ENCODE measurements at places on chromosomes 3 and 15.
A peak's percentile ranks its signal among the peaks of the same experiment; 100 is the strongest.

DNA sequence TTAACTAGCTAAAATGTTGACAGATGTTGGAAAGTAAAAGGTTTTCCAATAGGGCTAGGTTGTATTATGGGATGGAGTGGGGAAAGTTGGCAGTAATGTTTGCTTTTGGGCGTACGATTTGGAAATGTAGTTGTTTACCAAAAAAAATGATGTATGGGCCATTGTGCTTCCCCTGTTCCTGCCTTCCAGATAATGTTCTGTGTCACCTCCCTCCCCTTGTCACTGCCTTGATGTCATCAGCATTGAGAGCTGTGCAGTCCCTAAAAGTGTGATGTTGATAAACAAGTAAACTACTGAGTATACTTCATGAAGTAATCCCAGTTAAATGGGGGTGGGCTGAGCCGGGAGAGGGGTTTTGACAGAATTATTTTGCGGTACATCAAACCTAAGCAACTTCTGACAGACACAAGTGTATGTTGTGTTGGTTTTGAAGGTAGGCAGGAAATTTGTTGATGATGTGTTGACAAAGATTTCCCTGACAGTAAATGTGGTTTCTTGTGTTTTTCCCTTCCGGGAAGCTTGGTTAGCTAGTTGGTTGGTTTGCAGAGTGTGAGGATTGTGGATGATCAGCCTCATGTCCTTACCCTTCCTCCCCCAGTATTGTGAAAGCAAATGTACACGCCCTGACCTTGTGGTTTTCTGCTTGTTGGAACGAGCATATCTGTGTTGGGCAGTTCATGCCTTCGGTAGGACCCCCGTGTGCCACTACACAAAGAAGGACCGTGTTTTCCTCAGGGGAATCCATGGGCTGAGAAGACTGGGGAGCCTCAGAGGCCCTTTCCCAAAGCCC is 87.3 kb downstream of the PGPEP1L start:
- no peak for DNase-seq

GRCh38 chr3:4426261-4426781 is 40.7 kb downstream of the SUMF1 start:
- no peak for DNase-seq

DNA sequence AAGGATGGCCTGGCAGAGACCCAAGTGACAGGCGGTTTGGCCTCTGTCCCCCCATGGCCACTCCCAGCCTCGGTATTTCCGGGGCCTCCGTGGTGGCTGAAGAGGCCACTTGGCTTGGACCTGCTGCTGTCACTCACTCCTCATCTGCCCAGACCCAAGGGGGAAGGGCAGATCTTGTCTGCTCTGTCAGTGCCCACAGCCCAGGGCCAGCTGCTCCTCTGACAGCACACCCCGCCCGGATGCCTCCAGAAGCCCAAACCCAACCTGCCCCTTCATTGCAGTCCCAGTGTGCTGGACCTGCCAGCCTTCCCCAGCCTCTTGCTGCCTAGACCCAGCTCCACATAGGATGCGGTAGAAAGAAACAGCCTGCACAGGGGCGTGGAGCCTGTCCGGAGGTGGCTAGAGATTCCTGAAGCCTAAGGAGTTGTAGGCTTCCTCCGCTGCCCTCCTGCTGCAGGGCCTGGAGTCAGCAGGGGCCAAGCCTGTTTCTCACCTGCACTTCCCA is 52.0 kb downstream of the MAGEF1 start:
- no peak for DNase-seq

- DNase-seq, result no peak
These were observed 25.7 kb upstream of the ROBO2 start for GRCh38 chr3:77014226-77014625.

DNA sequence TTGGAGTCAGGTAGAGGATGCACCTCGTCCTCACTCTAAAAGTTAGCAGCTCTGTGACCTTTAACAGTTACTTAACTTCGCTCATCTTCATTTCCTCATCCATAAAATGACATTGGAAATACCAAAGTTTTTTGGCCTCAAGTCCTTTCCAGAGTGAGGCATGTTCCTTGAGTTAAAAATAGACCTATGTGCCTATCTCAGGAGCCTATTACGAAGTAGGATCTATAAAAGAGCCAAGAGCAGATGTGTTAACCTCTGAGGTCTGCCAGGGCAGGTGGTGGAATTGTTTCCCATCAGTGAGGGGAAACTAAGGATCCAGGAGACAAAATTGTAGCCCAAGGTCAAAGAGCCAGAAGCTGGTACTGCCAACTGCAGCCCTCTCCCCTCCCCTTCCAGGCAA is 120.4 kb upstream of the EIF1B start:
- DNase-seq, result no peak

DNA sequence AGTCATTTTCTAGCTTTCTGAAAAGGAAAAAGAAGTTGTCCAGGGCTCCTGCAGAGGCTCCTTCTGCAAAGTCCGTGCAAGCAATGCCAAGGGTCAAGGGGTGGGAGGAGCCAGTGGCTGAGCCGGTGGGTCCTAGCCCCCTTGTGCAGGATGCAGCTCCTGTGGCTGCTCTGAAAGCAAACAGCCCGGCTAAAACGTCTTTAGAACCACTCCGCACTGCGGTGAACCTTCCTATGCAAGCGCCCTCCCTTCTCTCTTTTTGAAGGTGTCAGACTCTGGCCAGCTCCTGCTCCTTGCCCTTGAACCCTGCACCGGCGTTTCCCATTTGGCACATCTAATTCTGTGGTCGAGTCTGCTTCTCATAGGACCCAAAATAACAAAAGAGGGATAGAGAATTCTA is 183.1 kb downstream of the UACA start:
- DNase-seq, result no peak

DNA sequence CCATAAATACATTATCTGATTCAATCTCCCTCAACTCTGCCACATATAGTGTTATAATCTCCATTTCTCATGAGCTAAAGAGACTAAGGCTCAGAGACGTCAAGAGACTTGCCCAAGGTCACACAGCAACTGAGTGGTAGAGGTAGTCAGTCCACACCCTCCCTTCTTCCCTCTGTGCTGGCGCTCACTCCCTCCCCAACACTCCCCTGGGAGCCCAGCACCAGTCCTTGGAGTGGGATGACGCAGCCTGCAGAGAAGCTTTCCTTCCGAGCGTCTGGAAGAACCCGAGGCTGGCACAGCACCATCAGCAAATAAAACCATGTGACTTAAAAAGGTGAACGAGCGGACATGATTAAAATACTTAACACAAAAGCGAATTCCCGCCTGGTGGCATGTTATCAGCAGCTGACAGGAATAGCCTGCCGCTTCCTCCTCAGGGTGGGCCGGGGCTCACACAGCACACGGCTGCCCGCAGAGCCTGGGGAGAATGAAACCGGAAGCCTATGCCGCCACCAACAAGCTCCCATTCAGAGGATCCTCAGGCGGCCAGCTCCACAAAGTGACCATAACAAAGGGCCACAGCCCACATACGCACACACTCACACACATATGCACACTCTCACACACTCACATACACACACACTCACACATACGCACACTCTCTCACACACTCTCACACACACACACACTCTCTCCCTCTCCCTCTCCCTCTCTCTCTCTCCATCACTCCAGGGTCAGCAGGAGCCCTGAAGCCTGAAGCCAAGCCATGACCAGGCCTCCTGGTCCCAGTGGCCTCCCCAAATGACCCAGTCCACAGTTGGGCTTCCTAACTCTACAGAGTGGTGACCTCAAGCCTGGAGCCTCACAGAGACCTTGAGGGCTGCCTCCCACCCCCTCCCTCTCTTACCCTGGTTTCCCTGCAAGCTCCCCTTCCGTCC is 120.5 kb downstream of the XXYLT1 start:
- DNase-seq, result peak; percentile 86

DNA sequence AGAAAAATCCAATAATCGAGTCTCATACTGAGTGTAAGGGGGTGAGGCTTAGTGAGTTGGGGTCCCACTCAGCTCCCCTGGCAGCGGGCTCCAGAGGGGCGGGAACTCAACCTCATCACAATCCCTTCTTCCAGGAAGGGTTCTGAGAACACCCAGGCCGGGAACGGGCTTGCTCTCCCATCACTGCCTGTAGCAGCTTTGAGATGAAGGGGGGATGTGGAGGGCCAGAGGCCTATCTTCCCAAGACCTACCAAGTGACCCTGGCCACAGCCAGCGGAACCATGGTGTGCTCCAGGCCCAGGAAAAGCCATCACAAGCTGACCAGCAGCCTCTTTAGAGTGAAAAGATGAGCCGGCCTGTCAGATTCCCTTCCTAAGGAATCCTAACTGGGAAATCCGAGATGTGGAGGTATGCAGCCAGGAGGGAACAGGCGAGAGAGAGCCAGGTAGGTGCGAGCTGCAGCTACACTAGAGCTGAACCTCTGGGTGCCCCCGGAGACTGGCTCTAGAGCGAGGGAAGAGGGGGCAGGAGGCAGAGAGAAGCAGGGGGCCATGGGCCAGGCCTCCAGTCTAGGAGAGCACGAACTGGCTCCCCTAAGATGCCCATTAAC is 18.5 kb downstream of the GRAMD2A start:
- no peak for DNase-seq

GRCh38 chr3:178500631-178501030 is 35.6 kb upstream of the KCNMB2 start:
- no peak for DNase-seq

DNA sequence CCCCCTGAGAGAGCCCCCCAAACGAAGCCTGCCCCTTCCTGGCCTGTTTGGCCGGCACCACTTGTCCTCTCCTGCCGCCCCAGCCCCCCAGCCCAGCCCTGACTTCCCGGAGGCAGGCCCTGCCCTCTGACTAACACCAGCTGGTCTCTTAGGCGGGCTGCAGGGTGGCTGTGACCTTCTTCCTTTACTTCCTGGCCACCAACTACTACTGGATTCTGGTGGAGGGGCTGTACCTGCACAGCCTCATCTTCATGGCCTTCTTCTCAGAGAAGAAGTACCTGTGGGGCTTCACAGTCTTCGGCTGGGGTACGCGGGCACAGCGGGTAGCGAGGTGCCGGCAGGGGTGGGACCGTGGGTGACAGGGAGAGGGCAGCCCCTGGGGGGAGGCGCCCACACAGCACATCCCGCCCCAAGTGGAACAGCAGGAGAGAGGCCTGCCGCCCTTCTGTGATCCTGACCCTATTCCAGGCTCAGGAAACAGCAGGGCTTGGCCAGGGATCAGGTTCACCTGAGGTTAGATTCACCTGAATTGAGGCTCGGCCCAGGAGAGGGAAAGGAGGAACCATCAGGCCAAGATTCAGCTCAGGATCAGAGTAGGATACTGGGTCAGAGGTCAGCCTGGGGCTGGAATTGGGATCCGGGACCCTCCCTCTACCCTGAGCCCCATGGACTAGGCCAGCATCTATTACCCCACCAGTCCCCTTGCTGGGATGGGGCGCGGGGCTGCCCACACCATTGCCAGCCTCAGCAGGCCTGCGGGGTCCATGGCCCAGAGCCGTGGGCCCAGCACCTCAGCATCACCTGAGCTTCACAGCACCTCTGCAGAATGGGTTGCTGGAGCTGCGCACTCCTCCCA is 21.9 kb downstream of the PTH1R start:
- DNase-seq, result no peak

- DNase-seq, result no peak
These were observed 140.7 kb upstream of the NR2E3 start for GRCh38 chr15:71669688-71670087.

DNA sequence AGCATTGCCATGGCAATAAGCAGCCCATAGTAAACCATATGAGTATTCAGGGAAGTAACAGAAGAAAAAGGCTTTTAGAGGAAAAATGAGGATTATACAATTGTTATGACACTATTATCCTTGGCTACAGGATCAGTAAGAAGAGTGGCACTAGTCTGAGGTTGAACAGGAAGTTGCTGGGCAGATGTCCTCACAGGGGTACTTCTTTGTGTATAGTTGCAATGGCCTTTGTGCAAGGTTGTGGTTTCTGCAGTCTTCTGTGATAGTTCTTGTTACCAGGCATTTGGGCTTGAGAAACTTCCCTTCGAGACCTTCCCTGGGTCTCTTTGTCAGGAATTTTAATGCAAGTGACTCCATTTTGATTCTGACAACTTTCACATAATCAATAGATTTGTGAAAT is 100.6 kb upstream of the ATP11B start:
- DNase-seq, result no peak

DNA sequence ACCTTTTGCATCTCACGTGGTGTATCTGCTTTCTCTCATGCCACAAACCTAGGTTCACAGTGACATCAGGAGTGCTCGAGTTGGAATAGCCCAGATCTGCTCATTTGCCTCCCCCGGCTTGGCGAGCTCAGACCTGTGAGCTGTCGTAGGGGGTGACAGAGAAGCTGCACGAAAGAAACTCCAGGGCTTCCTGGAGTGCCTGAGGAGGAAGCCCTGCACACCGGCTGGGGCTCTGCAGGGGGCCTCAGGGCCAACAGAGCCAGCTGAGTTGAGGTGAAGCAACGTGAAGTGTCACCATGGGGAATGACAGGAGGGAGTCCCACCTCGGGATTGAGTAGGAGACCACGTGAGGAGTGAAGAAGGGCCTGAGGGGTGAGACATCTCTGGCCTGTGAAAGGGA is 62.5 kb downstream of the RPN1 start:
- DNase-seq, result no peak

GRCh38 chr3:10047876-10048275 is 21.6 kb downstream of the FANCD2 start:
- no peak for DNase-seq

DNA sequence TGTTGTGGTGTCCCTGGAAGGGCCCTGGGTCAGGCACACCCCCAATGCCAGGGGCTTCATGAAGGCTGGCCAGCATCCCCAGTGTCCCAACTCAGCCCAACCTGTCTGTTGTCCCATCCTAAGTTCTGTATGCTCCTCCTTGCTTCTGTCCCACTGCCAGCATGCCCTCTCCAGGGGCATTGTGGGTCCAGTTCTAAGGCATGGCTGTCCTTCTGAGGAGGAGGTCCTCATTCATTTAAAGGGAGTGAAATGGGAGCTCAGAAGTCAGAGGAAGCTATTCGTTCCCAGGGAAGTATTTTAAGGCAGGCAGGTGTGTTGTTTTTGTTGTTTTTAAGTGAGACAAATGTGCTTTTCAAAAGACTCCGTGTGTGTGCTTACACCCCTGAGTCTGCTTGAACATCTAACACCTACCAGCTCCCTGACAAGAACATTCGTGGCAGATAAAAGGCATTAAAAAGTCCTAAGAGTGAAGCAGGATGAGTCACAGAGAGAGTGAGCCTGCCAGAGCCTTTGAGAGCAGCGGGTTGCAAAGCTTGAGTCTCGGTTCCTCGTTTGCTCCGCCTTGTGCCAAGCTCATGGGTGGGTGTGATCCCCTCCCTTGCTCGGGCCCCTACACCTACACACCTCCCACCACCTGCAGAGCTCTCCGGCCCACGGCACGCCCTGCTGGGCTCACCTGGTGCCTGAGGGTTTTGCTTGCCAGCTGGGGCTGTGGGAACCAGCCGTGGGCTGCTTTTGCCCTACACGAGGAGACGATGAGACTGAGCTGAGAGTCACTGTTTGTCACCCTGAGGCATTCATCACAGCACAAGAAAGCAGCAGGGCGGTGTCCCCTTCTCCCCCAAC is 183.4 kb upstream of the TOPAZ1 start:
- DNase-seq, result no peak

- DNase-seq, result no peak
These were observed 79.3 kb upstream of the SKOR1 start for GRCh38 chr15:67746022-67746421.

GRCh38 chr3:184236033-184236410 is 6.6 kb downstream of the VWA5B2 start:
- DNase-seq, result no peak

- DNase-seq, result peak; percentile 58
These were observed 171.8 kb upstream of the WNT5A start for GRCh38 chr3:55658690-55659562.

Measured in NCI-H2171 (cell line).